ENCODE measurements at places on chromosomes 1 and 21.

DNA sequence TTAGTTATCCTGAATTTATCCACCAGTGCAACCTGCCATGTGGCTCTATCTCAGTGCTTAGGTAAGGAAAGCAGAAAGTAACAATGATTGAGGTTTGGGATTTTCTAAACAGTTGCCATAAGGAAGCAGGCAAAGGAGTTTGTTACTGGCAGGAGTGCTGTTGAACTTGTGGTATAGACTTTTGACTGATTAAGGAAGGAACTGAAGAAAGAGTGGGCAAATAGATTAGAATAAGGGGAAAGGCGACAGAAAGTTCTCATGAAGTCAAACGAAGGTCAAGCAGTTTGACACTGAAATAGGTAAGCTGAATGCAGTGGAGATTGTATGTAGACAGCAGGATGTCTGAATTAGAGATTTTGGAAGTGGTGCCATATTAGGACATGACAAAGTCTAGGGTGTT, 24.2 kb upstream of the CR2 start:
- DNase-seq, result no peak

- no peak for DNase-seq
Measured at GRCh38 chr1:110472546-110472945, 21.6 kb downstream of the PROK1 start.

GRCh38 chr1:183262628-183263200, 76.7 kb downstream of the LAMC2 start:
- DNase-seq, result no peak

GRCh38 chr1:162361349-162361748, 15.3 kb downstream of the SPATA46 start:
- no peak for DNase-seq

GRCh38 chr1:154593390-154593789, 14.6 kb downstream of the ADAR start:
- no peak for DNase-seq

DNA sequence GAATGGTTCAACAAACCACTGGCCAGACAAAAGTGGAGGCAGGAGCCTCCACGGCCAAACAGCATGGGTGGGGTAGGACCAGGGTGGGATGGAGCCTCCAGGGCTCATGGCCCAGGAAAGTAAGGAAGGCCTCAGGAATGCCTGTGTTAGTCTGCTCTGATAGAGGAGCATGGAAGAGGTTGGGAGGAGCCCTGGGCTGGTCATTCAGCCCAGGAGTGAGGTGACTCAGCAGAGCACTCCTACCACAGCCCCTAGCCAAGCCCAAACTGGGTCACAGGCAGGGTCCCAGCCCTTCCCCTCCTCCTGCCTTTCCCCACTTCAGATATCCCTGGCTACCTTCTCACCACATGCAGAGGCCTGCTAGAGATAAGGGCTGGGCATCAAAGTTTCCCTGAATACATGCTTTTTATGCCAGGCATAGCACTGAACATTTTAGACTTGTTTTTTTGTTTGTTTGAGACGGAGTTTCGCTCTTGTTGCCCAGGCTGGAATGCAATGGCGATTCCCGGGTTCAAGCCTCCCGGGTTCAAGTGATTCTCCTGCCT, 3.1 kb upstream of the SHISA4 start:
- no peak for DNase-seq
